Urothelium cell line (cell line): ENCODE measurements at places on chromosomes 4 and X.

DNA sequence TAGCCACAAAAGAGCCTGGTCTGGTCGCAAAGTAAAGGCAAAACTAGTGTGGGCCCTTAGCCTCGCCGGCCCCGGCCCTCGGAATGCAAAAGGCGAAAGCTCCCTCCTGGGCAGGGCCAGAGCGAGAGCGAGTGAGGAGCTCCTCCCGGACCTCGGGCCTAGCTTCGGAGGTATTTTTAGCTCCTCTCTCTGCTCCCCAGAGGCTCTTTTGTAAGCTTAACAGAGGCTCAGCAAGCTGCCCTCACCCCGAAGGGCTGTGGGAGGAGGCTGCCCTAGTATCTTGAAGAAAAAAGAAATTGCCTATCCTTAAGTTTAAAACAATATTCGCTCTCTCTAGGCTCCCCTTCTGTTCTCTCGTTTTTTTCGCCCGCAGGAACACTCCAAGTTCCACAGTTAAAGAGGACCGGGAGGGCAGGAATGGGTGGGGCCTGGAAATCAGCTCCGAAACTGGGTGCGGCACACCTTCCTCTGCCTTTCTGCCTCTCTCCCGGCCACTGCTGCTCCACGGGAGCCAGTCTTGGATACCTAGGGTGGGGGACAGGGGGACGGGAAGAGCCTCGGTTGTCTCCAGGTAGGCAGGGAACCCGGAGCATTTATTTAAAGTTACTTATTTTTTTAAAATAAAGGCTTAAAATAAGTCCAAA lies 12.1 kb downstream of the HAND2 start:
- DNase-seq, result no peak

DNA sequence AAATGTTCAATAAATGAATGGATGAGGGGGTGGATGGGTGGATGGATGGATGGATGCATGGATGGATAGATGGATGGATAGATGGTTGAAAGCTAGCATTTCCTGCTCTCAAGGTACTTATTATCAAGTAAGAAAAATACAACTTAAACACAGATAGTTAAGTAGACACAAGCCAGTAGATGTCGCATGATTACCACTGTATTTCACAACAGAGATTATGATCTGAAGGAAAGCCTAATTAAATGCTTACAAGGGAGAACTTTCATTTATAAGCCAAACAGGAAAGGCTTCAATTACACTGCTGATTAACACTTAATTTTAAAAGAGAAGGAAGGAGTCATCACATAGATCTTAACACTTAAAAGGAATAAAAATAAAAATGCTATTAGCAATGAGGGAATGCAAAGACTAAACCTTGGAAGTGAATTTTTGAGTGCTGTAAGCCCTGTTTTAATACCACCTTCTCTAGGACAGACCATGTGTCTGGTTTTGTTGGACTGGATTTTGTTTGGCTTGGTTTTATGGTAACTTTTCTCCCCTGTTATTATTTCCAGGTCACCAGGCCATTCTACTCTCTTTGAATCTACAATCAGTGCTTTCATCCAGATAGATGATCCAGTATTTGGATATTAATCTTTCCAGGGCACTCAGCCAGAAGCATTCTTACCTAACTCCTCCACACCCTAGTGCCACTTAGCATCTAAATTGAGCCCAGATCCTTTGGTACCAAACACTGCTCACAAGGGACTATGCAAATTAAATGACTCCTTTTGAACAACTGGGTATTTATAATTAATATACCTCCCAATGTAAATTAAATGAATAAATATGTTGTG lies 75.5 kb upstream of the SLC39A8 start:
- no peak for DNase-seq

DNA sequence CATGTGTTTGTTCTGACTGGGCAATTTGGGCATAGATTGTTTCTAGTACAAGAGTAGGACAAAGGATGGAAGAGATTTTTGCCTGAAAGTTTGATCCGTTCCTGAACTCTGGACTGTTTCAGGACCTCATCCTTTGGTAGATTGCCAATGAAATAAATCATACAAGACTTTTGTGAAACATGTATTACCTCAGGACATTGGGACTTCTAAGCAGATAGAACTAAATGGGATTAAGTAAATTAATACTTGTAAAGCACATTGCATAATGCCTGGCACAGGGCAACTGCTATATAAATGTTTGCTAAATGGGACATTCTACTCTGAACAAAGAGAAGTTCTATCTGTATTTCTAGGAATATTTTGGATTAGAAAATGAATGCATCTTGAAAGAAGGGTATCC lies 164.8 kb upstream of the RPS6KA3 start:
- no peak for DNase-seq

- no peak for DNase-seq
Observed at GRCh38 chr4:140185412-140186081, 31.6 kb upstream of the MAML3 start.

- DNase-seq, result no peak
Observed at GRCh38 chrX:21993265-21993664, 38.9 kb upstream of the PHEX start.

DNA sequence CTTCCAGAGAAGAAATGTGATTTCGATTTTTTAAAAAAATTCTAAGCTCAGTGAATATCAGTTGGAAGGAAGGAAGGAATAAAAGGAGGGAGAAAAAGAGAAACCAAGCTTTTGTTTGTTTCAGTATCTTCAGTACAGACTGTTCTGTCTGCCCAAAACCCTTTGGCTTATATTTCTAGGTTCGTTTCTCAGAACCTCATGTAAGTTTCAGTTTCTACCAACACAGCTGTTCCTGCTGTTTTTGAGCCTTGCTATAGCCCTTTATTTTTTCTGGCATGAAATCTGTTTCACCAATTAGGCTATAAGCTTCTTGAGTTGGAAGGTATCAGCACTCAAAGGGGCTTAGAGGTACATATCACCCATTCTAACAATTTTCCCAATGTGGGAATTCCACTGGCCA lies 157.9 kb downstream of the GBA3 start:
- DNase-seq, result no peak

DNA sequence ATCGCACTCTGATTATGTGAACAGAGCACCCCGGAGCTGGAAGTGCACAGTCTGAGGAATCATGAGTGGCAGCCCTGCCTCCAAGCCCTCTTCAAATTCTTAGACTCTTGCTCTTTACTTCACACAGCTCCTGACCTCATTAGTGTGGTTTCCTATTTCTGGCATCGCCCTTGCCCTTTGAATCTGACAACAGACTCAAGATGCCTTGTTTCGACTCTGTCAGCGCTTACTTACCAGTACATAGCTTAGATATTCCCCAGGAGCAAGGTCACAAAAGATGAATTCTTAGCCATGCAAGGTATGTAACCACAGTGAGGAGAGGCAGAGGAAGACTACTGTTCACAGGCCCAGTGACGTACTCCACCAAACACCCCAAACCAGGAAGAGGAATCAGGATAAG lies 167.2 kb downstream of the KDR start:
- no peak for DNase-seq

- DNase-seq, result no peak
Observed at GRCh38 chr4:68176904-68177303, 47.2 kb upstream of the TMPRSS11F start.

DNA sequence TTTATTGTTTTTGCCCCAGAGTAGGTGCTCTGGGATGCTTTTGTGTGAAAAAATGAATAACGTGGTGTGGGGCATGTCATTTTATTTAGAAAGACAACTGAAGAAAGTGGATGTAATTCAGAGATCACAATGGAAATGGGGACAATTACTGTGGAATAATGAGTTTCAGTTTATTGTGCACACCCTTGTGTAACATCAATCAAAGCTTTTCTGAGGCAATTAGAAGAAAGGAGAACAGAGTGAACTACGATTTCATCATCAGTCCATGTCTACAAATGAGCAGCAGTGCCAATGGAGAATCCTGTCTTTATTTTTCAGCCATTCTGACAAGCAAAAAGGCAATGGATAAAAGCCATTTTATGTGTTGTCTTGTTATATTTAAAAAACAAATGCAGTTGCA lies 339.2 kb downstream of the TMA16 start:
- DNase-seq, result no peak

DNA sequence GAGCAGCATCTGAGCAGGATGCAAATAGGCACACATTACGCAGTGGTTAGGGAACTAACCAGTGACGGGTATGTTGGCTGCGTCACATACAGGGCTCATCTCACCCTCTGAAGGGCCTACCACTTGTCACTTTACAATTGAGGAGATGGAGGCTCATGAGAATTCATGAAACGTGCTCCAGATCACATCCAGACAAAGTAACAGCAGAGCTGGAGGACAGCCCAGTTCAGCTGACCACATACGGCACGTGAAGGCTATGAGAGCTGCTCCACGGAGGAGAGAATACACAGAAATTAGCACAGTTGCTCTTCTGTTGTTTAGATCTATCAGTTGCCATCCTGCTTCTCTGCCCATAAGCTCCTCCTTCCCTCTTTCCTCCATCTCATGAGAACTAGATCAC lies 78.4 kb downstream of the FAM9B start:
- no peak for DNase-seq

DNA sequence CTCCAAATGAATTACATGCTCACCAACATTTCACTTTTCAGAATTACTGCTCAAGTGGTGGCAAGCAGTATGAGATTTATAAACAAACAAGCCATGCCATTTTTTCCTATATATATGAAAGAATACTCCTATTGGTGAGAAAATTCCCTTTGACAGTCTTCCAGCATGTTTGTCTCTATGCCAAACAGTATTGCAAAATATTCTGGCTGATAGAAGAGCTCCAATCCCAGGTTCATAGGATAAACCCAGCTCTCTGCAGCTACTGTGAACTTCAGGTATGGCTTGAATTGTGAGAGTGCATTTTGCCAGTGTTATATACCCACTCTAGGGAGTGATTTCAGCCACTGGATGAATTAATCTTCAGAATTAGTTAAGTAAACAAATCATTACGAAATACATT lies 108.8 kb downstream of the MAGEC2 start:
- no peak for DNase-seq
